COLO829 (cell line): ENCODE measurements at places on chromosomes 2 and 18.

- DNase-seq = no peak
Observed at GRCh38 chr2:188319838-188320237, 28.2 kb downstream of the GULP1 start.

- no peak for DNase-seq
Observed at GRCh38 chr2:69704446-69704845, 37.5 kb upstream of the ANXA4 start.

DNA sequence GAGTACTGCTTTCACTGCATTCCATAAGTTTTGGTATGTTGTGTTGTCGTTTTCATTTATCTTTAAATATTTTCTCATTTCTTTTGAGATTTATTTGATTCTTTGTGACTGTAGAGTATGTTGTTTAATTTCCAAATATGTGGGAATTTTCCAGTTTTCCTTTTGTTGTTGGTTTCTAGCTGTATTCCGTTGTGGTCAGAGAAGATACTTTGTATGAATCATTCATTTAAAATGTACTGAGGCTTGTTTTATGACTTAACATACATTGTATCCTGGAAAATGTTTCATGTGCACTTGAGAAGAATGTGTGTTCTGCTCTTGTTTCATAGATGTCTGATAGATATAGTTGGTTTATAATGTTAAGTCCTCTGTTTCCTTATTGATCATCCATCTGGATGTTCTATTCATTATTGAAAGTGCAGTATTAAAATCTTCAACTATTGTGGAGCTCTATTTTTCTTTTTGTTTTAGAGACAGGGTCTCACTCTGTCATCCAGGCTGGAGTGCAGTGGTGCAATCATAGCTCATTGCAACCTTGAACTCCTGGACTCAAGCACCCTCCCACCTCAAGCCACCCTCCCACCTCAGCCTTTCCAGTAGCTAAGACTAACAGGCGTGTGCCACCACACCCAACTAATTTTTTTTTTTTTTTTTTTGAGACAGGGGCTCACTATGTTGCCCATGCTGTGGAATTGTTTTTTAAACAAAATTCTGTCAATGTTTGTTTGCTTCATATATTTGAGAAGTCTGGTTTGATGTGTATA lies 96.8 kb downstream of the TAF4B start:
- DNase-seq = no peak

GRCh38 chr2:179701524-179702110 lies 159.8 kb downstream of the ZNF385B start:
- DNase-seq = peak; percentile 57

DNA sequence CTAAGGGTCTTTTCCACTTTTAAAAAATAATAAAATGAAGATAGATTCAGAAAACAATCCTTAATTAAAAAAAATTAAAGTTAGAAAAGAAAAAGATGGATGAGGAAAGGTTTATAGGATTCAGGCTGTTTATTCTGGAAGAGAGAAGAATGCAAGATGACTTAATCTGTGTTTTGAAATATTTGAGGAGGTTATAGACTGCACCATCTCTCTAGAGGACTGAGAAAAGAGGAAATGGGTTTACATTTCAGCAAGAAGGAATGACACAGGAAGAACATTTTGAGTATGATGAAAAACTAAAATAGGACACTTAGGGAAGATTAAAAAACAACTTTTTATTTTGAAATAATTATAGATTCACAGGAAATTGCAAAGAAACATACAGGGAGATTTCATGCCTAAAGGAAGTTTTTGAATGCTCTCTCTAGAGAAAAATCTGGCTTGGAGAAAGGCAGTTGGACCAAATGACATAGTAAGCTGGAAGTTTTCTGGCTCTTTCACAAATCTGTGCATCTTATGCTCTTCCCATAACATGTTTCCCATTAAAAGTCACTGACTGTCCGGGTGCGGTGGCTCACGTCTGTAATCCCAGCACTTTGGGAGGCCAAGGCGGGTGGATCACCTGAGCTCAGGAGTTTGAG lies 75.0 kb downstream of the CERS6 start:
- DNase-seq = no peak
